ENCODE measurements at places on chromosomes 1 and 21. TPM values are rescaled to one million over a fixed set of nuclear protein-coding genes. Genes with fewer than 3 reads are reported as not detected.

The LRRIQ3 gene
- 0.17 TPM for total RNA-seq

The FMO2 gene
- 3.9 TPM for total RNA-seq

The RHEX gene
- total RNA-seq, result not detected

The LAMC2 gene
- total RNA-seq, result 1.8 TPM

The F3 gene
- 10.3 TPM for total RNA-seq

The DISC1 gene
- total RNA-seq, result 3.4 TPM

The LCE1C gene
- total RNA-seq, result not detected

The AMPD2 gene
- 53.4 TPM for total RNA-seq

The OR2L2 gene
- not detected for total RNA-seq

The CADM3 gene
- under 0.01 TPM for total RNA-seq

The USH2A gene
- not detected for total RNA-seq

The FAM20B gene
- total RNA-seq, result 23.6 TPM

The FAM229A gene
- 1.0 TPM for total RNA-seq

The PDPN gene
- total RNA-seq, result 1.3 TPM

The RPE65 gene
- total RNA-seq, result not detected

The NASP gene
- 91.3 TPM for total RNA-seq

The PRRX1 gene
- total RNA-seq, result 57.8 TPM

The TSPEAR gene
- not detected for total RNA-seq

The SELENOF gene
- 121 TPM for total RNA-seq

The FALEC gene
- total RNA-seq, result not detected

The MRAP gene
- not detected for total RNA-seq

The NBPF6 gene
- not detected for total RNA-seq

The TUT4 gene
- 12.9 TPM for total RNA-seq

The IFNAR1 gene
- 6.4 TPM for total RNA-seq

The ZNF695 gene
- 3.0 TPM for total RNA-seq

The BRWD1 gene
- total RNA-seq, result 9.2 TPM
